ENCODE measurements at places on chromosomes 7 and 10.

GRCh38 chr7:133112976-133113375 is 31.1 kb upstream of the CHCHD3 start:
- no peak for DNase-seq

DNA sequence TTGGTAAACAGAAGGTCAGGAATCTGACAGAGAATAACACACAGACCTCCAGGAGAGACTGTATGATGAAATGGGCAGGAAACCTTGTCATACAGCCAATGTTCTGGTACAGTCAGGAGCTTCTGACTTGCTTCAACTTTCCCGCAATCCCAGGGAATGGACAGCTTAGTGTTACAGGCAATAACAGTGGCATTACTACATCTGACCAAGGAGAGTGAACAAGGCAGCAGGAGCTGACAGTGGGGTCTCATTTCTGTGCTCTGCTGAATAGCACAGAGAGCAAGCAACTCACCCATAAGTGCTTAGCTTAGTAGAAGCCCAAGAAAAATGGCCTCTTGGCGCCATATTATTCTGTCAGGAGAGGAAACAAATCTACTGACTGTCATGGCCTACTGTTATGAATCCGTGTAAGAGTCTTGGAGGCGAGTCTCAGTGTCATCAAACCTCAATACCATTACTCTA is 186.2 kb upstream of the MTPN start:
- DNase-seq, result no peak

DNA sequence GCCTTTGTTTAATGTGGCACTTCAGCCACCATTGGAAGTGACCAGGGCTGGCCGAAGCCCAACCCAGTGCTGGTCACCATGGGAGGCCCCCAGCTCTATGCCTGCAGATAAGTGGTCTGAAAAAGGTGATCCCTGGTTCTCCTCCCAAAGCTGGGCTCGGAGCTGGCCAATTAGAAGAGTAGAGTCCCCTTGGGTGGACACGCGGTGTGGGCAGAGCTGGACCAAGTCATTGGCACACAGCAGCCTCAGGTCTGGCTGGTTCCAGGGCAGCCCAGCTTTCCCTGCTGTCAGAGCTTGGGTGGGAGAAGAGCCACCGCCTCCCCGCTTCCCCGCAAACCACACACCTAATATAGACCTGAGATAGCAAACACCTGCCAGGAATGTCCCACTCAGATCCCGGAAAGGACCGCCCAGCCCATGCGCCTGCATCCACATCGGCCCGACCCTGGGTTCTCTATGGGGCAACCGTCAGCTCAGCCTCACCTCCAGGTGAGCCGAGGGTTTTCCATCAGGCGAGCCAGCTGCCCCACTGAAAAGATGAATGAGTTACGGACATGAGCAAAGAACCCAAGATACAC is 84.3 kb downstream of the TCERG1L start:
- no peak for DNase-seq

- DNase-seq, result no peak
Observed at GRCh38 chr10:13080643-13081042, 19.3 kb upstream of the OPTN start.

- no peak for DNase-seq
Observed at GRCh38 chr10:805620-806305, 116.3 kb upstream of the DIP2C start.

GRCh38 chr7:89771003-89771636 is 383.1 kb upstream of the STEAP1 start:
- no peak for DNase-seq

- no peak for DNase-seq
Observed at GRCh38 chr7:143913945-143914615, 12.1 kb upstream of the TCAF1 start.

- DNase-seq, result no peak
Observed at GRCh38 chr7:140596519-140597427, 43.8 kb downstream of the DENND2A start.

DNA sequence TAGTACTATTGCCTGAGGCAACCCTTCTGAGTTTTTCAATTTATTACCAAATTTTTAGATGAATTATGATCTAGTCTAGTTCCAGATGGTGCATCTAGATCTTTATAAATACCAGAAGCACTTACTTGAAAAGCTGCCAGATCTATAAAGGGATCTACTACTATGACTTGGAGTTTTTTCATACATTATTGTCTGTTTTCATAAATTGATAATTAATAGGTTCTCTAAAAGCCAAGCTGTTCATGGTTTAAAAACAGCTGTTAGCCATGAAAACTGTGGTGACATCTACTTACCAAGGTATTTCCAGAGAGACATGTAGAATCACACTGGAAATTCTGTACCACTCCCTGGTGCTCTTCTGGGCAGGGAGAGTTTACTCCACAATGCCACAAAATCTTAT is 786.5 kb upstream of the C7orf33 start:
- no peak for DNase-seq

DNA sequence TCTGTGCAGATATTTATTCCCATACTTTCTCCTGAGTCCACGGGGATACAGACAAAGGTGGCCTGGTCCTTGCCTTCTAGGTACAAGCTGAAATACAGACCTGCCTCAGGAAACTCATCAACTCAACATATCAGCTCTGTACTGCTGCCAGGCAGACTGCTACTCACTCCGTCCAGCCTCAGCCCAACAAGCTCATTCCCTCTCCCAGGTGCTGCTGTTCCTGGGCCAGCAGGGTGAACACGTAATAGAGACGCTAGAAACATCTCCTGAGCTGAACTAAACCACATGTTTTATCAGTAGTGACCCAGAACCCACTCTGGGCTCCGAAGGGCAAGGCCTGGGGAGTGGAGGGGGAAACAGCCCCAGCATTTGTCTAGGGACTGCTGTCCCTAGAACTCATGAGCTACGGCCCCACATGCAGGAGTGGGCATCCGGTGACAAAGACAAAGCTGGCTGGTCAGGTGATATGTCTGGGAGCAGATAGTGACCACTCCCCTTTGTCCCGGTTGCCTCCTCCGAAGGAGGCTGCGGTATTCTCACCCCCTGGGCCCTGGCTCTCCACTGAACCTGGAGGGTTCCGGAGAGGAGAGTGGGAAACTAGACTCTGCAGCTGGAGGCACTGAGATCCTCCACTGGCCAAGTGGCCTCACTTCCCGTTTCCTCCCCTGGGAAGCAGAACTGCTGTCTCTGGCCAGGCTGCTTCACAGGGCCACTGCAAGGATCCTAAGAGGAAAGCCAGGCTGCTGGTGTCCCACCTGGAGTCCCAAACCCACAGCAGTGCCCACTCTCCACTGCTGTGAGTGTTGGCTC is 116.1 kb downstream of the FAM53B start:
- DNase-seq, result no peak

DNA sequence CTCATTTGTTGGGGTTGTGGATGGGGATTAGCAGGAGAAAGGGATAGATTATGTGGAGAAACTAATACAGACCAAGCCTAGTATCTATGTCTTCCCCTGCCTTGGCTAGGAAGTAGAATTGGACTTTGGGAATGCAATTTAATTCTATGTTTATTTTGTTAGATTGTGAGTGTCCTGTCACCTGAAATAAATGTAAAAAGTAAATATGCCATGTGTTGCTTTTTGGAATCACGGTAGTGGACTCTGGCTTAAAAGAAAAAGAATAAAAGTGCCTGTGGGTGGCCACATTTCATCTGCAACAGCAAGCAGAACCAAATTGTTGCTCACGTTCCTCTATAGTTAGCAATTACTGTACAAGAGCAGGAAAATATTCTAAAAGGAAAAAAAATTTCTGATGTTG is 42.3 kb downstream of the TET1 start:
- no peak for DNase-seq

DNA sequence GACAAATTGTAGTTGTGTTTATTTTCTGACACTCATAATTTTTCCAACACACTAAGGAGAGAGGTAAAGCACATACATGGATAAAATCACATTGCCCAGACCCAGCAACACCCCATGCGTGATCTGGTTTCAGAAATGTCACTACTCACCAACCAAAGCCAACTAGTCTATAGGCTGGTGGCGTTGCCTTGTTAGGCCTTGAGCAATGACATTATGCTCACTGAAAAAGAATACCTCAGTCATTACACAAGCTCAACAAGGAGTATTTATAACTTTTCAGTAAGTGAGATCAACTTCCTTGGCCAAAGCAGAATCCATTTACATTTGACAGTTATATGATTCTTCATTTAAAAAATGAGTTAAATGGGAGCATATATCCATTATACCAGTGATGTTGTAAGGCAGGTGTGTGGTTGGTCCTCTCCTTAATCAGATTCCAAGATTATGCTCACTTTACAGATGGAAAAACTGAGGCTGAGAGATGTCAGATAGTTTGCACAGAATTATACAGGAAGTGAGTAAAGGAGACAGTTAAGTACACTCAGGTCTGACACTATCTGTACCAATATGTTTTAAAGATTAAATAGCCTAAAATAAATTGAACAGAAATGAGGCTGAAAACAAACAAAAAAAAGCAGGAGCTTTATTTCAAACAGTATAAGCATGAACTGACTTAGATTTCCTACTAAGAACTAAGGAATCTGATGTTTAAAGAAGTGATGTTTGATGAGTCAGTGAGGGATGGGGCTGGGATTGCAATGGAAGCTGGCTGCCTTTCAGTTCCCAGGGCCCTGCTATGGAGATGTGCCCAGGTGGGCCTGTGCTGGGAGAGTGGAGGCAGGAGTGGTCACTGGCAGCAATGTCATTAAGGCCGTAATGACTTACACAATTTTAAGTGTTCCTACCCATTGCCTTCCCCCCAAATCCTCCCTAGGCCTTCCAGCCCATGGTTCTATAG is 118.3 kb downstream of the RAPGEF5 start:
- DNase-seq, result no peak

DNA sequence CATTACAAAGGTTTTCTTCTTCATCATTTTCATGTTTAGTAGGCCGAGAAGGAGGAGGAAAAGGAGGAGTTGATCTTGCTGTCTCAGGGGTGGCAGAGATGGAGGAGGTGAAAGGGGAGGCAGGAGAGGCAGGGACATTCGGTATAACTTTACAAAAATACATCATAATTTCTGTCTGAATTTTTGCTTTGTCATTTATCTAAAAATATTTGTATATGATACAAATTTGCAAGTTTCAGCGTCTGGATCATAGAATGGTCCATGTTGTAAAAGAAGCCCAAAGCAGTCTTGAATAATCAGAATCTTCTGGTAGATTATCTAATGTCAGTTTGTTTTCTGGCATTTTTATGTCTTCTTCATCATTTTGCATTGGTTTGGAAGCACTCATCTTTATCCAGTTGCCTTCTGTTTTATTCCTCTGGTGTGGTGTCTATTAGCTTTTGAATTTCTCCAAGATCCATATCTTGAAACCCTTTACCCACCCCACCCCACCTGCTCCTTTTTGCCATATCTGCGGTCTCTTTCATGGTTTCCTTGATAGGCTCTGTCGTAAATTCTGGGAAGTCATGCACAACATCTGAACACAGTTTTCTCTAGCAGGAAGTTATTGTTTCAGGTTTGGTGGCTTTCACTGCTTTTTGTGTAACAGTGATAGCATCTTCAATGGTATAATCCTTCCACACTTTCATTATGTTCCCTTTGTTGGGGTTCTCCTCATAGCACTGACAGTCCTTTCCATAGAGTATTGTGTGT is 95.0 kb downstream of the ST7 start:
- DNase-seq, result no peak

DNA sequence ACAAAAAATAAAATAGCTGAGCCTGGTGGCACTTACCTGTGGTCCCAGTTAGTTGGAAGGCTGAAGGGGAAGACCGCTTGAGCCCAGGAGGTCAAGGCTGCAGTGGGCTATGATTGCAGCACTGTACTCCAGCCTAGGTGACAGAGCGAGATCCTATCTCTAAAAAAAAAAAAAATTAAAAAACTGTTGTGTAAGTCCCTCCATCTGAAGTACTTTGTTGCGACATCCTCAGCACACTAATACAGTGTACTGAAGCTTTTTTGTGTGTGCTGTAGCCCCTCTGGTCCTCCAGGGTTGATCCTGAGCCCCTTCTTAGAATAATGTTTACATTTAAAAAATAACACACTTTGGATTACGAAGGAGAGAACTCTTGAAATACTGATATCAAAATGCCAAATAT is 71.3 kb downstream of the PFKFB3 start:
- DNase-seq, result no peak

- DNase-seq, result no peak
Observed at GRCh38 chr7:114048386-114049235, 129.8 kb upstream of the PPP1R3A start.

GRCh38 chr10:118595064-118595420 is 406 bp downstream of the PRLHR start:
- DNase-seq, result no peak

- no peak for DNase-seq
Observed at GRCh38 chr7:117612637-117613036, 132.8 kb downstream of the CFTR start.

GRCh38 chr10:95832216-95833041 is 75.3 kb upstream of the CC2D2B start:
- DNase-seq, result peak; percentile 29

GRCh38 chr10:11149807-11150141 is 132.1 kb downstream of the CELF2 start:
- no peak for DNase-seq
